ENCODE measurements at places on chromosomes 1 and 21.

DNA sequence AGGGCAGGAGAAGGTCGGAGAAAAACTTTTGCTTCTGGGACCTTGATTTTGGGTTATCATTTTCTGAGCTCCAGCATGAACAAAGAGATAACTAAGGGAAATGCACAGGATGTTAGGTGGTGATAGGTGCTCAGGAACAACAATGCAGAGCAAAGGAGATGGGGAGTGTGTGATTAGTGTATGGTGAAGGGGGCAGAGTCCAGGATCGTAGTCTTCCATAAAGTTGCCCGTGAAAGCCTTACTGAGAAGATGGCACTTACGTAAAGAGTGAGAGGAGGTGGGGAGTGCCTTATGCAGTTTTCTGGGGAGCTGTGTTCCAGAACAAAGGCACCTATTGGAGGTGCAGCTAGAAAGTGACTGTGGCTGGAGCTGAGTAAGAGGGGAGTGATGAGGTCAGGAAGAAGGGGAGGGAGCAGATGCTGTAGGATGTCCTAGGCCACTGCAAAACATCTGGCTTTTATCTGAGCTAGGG is 11.6 kb downstream of the KCNK1 start:
- DNase-seq = no peak

GRCh38 chr1:245416781-245417180 is 262.0 kb downstream of the KIF26B start:
- no peak for DNase-seq

GRCh38 chr1:25724966-25725365 is 75.0 kb upstream of the SELENON start:
- no peak for DNase-seq

DNA sequence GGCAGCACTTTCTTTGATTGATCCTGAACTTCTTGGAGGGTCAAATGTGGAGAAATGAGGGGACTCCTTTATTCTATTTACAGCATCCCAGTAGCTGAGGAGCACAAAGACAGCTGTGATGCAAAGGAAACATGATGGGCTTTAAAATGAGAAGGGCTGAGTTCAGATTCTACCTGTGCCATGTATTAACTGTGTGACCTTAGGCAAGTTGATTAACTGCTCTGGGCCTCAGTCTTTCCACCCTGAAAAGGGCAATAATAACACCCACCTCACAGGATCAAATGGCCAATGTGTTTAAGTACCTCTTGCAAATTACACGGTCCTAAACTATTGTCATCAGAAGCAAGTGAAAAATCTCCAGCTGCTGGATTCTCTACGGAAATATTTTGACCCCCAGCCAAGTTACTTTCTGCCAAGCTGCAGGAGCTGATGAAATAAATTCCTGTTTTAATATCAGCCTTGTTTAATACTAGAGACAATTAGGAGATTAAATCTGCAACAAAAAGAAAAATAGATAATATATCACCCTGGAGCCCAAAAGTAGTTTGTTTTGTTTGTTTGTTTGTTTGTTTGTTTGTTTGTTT is 15.7 kb downstream of the TMEM81 start:
- no peak for DNase-seq

GRCh38 chr1:165815725-165816124 is 11.7 kb upstream of the UCK2 start:
- no peak for DNase-seq

DNA sequence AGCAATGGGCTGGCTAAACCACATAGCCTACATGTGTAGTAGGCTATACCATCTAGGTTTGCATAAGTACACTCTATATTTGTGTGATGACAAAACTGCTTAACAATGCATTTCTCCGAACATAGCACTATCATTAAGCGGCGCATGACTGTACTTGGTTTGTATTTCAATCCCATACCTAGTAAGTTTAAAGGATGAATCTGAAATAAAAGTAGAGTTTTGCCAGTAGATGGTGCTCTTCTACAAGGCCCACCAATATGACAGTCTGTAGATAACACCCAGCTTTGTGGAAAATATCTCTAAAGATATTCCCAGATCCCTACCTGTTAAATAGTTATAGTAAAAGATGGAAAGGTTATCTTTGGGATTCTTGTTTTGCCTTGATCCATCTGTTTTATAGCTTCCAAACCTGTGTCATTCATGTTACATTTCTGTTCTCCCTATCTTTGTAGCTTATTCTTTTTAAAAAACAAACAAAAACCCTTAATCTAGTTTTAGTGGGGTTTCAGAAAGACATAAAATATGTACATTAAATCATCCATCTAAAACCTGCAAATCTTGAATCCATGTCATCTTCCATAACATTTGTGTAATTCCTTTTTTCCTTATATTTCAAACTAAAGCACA is 33.9 kb upstream of the ASPM start:
- DNase-seq = no peak

DNA sequence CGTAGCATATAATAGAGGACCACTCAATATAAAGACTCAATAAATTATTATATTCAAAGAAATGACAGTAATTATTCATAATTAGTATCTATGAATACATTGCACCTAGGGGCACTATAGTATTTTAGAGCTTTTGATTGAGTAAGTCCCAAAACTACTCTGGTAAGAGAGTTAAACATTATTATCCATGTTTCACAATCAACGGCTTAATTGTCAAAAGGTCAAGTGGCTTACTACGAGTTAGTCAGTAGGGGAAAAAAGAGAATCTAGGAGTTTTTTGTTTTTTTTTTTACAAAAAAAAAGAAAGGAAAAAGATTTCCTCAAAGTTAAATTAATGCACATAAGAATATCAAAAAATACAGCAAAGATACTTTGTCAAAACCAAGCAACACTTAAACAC is 20.4 kb upstream of the LAMC1 start:
- DNase-seq = no peak

DNA sequence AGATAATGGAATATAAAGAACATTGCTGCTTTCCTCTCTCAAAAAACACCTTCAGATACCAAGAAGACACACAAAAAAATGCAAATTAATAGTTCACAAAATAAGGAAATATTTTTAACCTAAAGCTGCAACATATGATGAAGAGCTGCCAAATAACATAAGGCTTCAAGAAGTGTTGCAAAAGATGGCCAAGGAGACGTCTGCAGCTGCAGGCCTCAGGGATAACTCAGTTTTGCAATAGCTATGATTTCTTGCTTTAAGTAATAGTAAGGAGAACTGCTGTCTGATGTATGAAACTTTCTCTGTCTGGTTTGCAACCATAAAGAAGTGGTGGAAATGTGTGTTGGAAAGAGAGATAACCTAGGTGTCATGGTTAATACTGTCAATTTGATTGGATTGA is 1237.5 kb downstream of the MRPL39 start:
- DNase-seq = no peak

GRCh38 chr1:70659891-70660290 is 248.8 kb downstream of the CTH start:
- no peak for DNase-seq

- DNase-seq = no peak
These were observed at the start of gene GPR25 for GRCh38 chr1:200872446-200873115. Gene GPR25 (plus strand): TSS chr1:200872981. CDS start chr1:200873038, 57 bp downstream.

GRCh38 chr1:201553496-201554189 is 14.7 kb downstream of the NAV1 start:
- DNase-seq = no peak

DNA sequence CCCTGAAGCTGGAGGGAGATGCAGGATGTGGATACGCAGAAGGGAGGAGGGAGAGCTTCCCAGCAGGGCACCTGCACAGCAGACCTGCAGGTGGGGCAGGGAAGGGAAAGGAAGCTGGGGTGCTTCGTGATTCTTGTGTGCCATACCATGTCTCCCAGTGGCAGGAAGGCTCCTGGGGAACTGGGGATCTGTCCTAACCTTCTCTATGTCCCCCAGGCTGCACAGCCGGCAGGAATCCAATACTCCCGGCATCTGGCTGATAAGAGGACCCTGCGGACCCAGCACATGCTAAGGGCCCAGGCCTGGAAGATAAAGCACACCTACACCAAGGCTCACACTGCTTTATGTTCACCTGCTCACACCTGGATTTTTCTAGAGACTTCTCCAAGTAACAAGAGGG is 79.4 kb downstream of the ITPKB start:
- DNase-seq = no peak

DNA sequence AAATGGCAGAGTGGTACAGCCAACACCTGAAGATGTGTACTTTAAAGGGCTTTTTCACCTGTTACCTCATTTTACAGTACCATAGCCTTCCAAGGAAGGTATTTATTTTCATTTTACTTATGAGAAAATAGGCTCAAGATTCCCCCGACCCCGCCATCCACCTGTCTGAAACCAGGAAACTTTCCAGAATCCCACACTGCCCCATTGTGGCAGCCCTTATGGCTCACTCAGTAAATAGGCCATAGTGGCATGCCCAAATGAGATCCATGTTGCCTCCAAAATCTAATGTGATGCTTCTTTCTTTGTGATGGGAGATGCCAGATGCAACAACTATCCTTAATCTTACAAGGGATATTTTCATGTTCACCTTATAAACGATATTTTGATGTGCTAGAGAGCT is 97.8 kb downstream of the EBNA1BP2 start:
- no peak for DNase-seq

- no peak for DNase-seq
These were observed 2.9 kb downstream of the BRINP3 start for GRCh38 chr1:190474650-190475211.

- no peak for DNase-seq
These were observed 2.4 kb downstream of the PAQR7 start for GRCh38 chr1:25873120-25873519.

DNA sequence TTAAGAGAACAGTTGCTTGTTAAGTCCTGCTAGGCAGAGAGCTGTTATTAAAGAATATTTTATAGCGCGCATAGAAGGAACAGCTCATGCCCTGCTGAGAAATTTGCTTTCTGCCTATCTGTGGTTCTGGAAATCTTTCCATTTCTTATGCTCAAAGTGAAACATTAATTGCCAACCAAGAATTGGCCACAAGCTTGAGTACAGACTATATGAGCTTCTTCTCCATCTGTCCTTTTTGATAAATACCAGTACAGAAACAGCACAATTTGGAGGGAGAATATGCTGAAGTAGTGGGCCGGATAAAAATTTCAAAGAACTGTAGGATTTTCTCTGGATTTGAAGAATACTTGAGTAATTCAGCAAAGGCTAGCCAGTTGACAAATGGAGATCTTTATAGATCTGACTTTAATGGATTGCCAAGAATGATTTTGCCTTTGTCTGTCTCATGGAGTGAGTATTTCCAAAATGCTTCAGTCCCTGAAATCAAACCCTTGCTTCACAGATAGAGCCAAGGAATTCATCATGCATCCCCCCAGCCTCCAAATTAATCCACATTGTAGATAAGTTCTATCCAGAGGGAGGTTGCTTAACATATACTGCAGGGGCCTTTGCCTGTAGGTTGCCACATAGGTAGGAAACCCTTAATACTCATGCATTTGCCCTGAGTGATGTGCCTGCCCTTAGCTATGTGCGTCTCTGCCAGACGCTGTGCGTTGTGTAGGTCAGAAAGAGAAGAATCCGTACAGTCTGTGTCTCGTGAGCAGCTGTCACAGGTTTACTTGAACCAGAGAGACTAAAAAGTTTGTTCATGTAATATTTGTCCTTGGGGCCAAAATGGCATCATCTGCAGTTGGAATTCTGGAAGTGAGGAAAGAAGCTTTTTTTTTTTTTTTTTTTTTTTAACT is 44.2 kb downstream of the SMYD2 start:
- DNase-seq = no peak

DNA sequence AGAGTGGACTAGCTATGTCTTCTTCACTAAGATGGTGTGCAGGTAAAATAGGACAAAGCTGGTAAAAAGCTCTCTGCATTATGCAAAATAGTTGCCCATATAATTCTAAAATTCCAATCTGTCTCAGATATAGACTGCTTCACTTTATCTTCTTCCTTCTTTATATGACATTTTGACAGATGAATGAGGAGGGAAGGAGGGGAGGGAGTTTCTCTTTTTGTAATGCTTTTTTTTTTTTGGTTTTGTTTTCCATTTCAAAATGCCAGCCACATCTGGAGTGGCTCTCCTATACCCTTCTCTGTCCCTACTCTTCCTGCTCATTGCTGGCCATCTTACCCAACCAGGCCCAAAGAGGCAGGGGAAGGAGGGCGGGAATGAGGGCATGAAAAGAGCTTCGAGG is 24.2 kb upstream of the JUN start:
- DNase-seq = no peak

DNA sequence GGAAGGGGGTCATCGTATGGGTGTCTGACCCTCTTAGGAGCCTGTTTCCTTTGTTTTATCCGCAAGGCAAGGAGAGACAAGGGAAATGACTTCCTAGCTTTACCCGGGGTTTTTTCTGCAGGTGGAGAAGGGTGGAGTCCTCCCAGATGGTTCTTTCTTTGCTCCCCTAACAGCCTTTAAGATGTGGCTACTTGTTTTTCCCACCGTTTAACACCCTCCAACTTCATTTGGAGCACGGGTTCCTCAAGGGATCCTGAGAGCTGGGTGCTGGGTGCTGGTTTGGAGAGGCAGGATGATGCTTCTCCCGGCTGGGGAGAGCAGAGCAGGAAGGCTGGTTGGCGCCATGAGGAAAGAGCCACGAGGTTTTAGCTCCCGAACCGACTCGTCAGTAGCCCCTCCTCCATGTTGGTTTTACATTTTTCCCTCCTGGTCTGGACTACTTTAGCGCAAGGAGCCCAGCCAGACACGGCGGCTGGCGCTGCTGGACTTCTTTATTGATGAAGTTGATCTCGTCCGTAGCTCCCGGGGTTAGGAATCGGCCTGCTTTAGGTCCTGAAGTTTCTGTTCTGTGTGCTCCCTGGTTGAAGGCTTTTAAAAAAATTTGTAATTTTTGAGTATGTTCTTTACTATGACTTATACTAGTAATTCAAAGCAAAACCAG is 1.4 kb downstream of the UCK2 start:
- DNase-seq = no peak

GRCh38 chr1:162996261-162996660 is 72.9 kb upstream of the RGS4 start:
- no peak for DNase-seq

GRCh38 chr1:44808063-44808937 is at the start of gene BTBD19:
Gene BTBD19 (plus strand): TSS chr1:44808523. CDS start chr1:44808821, 298 bp downstream.
- peak; percentile 47 for DNase-seq
